ENCODE measurements at places on chromosomes 7 and 10.

- no peak for DNase-seq
Measured at GRCh38 chr7:50369143-50370026, 64.9 kb downstream of the IKZF1 start.

DNA sequence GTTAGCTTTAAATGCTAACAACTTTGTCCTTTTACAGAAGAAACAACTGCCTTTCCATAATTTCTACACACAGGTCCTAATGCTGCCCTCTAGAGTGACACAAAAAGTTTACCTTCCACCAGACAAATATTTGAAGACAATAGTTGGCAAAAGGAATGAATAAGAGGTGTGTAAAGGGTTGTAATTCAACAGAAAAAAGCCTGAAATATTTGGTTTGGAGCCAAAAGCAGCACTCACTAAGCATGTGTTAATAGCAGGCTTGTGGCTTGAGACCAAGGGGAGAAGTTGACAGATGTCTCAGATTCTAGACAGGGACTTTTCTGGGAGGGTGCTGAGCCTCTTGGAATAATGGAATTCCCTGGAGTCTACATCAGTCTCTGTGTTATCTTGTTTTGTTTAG is 156.2 kb upstream of the GALNT17 start:
- no peak for DNase-seq

DNA sequence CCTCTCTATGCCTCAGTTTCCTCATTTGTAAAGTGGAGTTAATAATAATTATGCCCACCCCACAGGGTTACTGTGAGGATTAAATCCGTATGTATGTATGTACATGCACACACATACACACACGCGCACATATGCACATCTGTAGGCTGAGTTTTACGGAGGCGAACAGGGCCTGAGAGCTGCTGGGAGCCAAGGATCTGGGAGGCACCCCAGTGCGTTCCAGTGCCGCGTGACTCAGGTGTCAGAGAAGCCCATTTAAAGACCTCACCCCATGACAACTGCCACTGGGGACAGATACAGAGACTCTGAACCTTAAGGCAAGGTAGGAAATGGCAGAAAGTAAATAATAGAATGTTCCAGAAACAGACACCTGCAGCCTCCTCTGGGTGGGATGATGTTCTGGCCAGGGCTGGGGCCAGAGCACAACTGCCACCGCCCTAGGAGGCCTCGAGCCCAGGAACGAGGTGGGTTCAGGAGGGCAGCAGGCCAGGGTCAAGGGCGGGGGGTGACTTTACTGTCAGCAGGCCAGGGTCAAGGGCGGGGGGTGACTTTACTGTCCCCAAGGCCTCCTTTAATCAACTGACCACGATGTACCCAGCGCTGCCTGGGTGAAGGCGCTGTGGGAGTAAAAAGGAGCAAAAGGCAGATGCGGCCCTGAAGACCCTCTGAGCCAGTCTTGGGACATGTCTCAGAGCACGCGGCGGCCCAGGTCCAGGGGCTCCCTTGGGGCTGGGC is 54.9 kb downstream of the PRKAG2 start:
- DNase-seq, result no peak

- DNase-seq, result no peak
Measured at GRCh38 chr7:44292876-44293560, 32.4 kb downstream of the CAMK2B start.

DNA sequence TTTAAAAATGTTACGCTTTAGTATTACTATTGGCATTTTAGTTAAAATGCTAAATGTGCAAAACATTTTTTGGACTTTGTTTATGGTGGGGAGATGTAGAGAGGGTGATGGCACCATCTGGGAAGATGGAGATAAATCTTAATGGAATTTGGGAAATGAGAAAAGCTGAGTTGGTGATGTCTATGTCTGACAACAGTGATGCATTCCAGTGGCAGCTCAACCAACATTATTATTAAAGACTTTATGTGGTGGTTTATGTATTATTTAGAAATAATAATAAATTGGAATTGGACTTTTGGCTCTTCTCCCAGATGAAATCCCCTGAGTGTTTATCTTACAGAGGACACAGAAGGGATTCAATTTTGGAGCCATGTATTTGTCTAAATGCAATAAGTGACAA is 77.6 kb downstream of the SEC23IP start:
- no peak for DNase-seq

- DNase-seq, result no peak
Measured at GRCh38 chr7:129804890-129805719, 147.7 kb downstream of the UBE2H start.

DNA sequence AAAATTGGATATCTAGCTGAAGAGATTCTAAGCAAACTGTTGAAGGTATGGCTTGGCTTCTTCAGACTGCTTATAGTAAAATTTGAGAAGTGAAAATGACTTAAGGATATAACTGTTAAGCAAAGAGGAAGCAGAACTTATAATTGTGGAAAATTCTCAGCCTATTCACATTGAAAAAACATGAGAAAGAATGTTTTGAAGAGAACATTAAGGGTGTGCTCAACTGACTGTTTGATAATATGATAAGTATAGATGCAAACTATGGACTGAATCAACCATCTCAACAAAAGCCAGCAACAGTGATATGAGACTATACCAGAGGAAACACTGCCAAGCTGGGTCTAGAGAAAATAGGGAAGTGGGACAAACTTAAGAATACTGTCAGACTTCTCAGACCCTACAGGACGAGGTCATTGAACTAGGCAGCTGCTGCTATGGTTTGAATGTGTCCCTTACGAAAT is 133.1 kb upstream of the PPP1R3A start:
- no peak for DNase-seq

DNA sequence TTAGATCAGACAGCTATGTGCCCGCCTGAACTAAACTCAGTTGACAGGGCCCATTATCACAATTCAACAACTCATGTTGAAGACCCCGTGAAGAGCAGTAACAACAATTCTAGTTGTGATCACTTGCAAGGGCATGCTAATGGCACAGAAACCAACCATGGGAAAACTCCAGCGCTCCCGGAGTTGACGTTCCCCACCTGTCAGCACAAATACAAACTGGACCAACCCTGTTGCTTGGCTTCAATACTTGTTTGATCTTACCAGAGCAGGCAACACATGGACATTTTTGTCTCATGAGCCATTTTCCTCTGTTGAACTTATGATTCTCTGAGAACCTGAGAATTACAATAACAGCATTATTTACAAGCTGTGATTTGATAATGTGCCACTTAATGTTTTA is 119.0 kb upstream of the LANCL2 start:
- no peak for DNase-seq

- DNase-seq, result no peak
Measured at GRCh38 chr10:50216894-50217293, 34.4 kb downstream of the ASAH2 start.
